ENCODE measurements at places on chromosomes 3 and 15.
A peak's percentile ranks its signal among the peaks of the same experiment; 100 is the strongest.

DNA sequence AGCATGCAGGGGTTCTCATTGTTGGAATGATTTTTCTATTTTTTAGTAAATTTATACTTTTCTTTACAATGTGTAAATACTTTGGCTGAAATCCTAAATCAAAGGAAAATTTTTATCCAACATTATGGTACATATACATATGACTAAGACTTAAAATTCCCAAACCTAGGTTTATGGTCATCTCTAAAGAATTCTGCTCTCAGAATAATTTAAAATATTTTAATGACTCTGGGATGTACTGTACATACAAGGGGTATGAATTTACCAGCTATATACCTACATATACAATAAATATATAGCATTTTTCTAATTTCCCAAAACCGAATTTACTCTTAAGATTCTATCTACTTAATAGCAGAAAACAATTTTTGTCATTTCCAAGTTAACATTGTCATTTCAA, 137.9 kb upstream of the POU1F1 start:
- no peak for DNase-seq

GRCh38 chr15:33807665-33808064, 160.6 kb upstream of the CHRM5 start:
- no peak for DNase-seq

GRCh38 chr15:85128621-85129020, 147.0 kb downstream of the PDE8A start:
- DNase-seq, result no peak

GRCh38 chr3:196528639-196529233, 13.6 kb upstream of the SMCO1 start:
- DNase-seq, result peak; percentile 96

DNA sequence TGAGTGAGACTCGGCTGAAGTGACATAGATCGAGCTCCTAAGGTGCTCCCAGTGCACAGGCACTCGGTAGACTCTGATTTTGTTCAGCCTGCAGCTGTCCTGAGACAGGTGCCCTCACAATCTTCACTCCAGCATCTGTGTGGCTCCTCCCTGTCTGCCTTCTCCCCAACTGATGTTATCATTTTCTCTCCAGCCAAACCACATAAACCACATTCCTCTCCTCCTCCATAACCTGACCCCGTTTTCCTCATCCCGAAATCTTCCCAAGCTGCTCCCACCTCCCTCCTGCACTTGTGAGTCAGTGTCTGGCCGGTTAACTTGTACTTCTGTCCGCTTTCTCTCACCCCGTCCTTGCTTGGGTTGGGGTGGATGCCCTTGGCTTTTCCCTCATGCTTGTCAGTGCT, 93.3 kb upstream of the HACD2 start:
- no peak for DNase-seq

GRCh38 chr15:55774113-55774970, 31.4 kb upstream of the PRTG start:
- peak; percentile 73 for DNase-seq

DNA sequence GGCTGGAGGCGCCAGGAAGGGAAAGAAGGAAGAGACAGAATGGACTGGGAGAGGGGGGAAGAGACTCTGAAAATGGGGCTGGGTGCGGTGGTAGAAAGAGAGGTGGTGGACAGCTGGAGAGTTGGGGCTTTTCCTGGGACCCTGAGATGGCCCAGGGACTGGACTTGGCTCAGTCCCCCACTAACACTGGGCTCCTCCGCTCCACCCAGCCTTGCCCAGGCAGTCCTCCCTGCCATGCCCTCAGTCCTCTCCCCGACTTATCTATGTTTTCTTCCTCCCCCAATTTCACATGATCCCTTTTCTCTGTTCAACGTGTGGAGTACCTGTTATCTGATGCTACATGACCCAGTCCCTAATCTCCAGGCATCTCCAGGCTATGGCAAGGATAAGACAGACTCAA, 6.3 kb upstream of the HCN4 start:
- no peak for DNase-seq

- no peak for DNase-seq
Observed at GRCh38 chr3:82067420-82067819, 306.0 kb upstream of the GBE1 start.

DNA sequence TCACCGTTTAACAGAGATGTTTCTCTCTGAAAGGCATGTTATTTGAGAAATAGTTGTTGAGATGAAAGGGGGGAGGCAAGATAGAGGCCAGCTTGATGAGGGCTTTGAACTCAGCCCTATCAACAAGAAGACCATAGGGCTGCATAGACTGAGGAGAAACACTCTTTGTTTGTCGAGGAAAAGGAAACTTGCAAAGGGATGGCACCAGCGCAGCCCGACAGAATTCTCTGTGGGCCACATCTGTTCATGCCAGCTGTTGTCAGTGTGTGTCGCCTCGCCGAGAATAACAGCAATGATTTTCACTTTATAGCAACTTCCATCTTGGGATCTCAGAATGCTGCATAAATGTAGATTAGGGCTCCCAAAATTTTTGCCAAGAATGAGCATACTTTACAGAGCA, 478.3 kb upstream of the TPRG1 start:
- DNase-seq, result peak; percentile 70

- DNase-seq, result no peak
Observed at GRCh38 chr3:54900838-54901591, 26.8 kb downstream of the LRTM1 start.
